ENCODE measurements at places on chromosomes 16 and 17. TPM values are rescaled to one million over a fixed set of nuclear protein-coding genes. Genes with fewer than 3 reads are reported as not detected.

- no peak for DNase-seq
Measured at GRCh38 chr16:67021321-67021720, 7.6 kb upstream of the CBFB start.

DNA sequence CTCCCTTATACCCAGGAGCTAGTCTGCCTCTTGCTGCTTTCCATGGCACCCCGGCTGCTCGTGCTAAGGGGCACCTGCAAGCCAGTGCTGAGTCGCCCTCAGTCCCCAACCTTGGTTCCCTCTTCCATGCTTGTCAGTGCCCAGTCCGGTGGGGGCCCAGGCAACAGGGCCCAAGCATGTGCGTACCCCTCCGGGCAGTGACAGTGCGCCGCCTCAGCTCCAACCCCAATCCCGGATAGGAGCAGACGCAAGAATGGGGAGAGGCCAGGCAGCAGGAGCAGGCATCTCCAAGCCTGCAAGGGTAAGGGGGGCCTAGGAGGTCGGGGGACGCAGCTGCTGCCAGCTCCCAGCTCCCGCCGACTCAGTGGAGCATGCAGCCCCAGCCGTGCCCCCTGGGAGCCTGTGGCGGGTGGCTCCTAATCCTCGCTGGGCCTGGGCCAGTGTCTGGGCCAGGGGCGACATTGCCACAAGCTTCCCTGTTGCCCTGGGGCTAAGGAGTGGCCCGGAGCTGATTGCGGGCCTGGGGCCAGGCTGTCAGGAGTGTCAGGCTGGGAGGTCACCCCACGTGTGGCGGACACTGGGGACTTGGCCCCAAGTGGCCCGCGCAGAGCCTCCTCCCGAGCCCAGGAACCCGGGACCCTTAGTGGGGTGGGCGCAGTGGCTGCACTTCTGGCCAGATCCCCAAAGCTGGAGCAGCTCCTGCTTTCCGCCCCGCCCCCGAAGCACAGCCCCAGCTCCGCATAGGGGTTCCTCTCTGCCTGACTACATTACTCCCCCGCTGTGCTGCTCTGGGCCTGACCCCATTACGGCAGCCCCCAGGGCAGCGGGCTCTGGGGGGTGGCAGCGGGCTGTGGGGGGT lies 9.8 kb downstream of the CPD start:
- no peak for DNase-seq

DNA sequence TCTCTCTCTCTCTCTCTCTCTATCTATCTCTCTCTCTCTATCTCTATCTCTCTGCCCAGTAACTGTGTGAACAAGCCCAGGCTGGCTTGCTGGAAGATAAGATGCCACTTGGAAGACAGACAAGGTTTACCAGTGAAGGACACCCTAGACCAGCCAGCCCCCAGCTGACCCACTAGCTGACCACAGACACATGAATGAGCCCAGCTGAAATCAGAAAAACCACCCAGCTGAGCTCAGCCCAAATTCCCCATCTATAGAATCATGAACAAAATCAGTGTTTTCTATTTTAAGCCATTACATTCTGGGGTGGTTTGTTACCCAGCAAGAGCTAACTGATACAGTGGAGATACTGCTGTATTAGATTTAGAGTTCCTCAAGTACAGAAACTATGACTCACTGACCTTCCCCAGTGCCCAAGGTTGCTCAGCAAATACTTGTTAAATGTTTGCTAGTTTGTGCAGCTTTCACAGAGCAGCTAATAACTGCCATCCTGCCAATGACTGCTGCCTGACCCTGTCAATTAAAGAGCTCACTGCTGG lies 18.0 kb downstream of the EMP2 start:
- no peak for DNase-seq

DNA sequence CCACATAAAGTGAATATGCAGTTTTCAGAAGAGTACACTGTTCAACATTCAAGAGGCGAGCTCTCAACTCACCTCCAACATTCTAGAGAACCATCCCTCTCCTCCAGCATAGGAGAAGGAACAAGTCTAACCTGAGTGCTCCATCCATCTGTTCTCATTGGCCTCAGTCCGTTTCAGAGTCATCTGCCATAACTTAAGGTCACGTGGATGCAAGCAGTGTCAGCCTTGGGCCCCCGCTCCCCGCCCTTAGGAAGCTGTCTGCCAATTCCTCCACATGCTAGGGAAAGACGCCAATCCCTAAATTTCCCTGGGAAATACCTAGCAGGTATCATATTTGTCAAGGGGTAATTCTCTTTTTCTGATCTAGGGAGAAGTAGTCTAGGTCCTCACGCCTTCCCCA lies 21.4 kb downstream of the MARVELD3 start:
- DNase-seq, result no peak

- no peak for DNase-seq
Measured at GRCh38 chr17:50181144-50181543, 15.3 kb downstream of the SGCA start.

Gene GLIS2
- 0.12 TPM for total RNA-seq

Data from activated naive CD4-positive, alpha-beta T cell treated with anti-CD3 and anti-CD28 coated beads for 36 hours (primary cell).